ENCODE measurements at places on chromosomes 16 and 17.

DNA sequence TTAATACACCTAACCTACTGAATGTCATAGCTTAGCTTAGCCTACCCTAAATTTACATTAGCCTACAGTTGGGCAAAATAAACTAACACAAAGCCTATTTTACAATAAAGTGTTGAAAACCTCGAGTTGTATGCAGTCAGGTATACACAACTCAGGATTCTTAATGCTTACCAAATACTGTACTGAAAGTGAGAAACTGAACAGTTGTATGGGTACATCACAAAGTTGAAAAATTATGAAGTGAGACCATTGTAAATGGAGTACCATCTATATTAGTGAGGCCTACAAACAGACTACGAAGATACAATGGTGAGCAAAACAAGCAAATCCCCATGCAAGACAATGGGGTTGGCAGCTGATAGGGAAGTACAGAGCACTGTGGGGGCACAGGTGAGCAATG is 79.7 kb downstream of the VAT1L start:
- DNase-seq: no peak

- DNase-seq: no peak
Observed at GRCh38 chr17:63819585-63820537, 7.4 kb upstream of the PSMC5 start.

- no peak for DNase-seq
Observed at GRCh38 chr16:162271-162991, 3.3 kb upstream of the HBM start.

GRCh38 chr17:17624741-17625140 is 33.2 kb upstream of the PEMT start:
- no peak for DNase-seq

DNA sequence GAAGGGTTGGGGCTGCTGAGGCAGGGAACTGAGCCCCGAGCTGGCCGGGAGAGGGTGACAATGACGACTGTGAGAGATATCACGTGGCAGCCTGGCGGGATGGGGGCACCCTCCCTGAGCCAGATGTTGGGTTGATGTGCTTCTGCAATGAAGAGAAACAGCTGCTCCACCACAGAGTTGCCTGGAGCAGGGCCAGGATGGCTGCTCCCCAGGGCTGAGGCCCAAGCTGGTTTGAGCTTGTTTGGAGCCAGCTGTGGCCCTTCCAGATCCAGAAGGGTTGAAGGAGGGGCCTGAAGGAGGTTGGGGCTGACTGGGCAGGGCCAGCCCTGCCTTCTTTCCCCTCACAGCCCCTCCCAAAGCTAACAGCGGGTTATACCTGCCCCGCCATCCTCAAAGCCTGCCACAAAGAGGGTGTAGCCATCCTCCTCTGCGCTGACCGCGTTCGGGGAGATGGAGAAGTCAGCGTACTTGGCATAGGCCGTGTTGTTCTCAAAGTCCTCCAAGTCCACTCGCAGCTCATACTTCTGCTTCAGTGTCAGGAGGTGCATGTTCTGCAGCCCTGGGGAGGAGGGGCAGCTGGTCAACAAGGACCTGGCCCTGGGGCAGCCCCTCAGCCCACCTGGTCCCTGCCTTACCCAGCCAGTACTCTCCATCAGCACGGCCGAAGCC is 2.1 kb downstream of the MFAP4 start:
- peak; percentile 89 for DNase-seq

DNA sequence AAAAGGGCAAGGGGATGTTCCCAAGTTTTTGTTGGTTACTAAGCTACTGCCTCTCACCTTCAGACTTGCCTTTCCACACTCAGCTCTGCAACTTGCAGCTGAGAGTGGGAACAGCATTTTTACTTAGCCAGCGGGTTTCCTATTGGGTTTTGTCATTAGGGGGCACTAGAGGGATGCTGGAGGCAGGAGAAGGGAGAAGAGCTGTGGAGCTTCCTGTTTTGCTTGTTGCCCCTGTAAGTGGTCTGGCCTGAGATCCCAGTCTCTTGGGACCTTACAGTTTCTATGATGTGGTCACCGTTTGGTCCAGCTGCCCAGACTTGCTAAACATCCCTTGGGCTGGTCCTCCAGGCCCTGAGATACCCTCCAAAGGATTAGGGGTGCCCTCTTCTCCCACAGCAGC is 209.6 kb upstream of the NLRP1 start:
- DNase-seq: no peak

- DNase-seq: no peak
Observed at GRCh38 chr17:37318931-37319594, 56.7 kb upstream of the C17orf78 start.

DNA sequence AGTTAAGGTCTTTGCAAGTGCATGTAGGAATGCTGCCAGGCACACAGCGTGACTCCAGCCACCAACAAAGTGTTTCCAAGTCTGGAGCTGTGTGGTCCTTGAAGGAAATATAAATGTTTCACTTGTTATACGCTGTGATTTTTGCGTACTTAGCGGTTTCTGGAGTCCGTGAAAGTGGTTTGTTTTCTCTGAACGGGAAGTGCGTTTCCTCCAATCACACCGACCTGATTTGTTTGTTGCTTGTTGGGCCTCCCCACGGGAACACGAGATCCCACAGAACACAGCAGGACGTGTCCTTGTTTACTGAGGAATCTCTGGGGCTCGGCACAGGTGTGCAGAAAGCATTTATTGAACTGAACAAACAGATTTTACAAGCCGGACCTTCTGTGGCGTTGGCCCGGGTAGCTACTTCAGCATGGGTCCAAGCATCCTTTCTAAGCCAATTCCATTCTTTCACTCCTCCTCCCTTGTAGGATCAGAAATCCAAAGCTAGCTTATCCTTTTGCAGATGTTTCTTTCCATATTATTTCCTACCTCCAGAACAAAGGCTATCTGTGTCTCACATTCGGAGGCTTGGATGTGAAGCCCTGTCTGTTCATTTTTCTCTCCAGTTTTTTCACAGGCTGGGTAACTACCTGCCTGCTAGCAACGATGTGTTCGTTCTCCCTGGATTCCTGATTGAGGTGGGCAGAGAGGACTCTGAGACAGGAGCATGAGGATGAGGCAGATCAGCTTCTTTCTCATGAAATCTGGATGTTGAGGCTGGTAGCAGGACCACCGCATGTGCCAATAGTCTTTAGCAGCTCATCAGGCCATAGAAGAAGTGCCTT is 44.6 kb downstream of the ABAT start:
- DNase-seq: no peak

GRCh38 chr16:51225878-51226277 is 74.8 kb upstream of the SALL1 start:
- DNase-seq: no peak

DNA sequence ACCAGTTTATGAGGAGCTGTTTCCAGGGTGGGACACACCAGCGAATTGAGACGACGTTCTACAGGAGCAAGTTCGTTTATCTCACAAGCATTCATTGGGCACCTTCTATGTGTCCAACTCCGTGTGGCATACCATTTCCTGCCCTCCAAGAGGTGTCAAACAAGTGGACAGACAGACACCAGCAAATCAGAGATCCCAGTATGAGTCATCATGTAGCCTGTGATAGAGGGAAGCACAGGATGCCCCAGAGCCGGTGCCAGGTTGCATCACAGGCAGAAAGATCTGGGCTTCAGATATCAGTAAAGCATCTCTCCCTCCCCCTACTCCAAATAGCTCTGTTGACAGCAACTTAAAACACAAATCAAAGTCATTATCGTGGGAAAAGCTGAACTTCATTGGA is 31.8 kb upstream of the MAF start:
- no peak for DNase-seq

DNA sequence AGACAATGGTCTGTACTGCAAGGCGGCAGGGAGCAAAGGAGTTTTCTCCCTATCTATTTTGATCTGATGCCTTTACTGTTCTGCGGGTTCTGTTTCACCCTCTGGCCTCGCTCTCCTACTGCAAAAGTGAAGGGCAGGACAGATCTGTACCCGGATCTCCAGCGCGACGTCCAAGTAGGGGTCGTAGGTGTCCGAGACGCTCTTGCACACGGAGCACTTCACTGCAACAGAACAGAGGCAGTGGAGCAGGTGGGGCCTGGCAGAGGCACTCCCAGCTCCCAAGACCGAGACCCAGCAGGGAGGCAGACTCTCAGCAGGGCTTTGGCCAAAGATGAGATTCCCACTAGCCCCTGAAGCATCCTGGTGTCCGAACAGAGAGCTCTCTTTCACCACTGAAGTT is 19.8 kb downstream of the USP36 start:
- no peak for DNase-seq

- no peak for DNase-seq
Observed at GRCh38 chr16:65386672-65387071, 264.8 kb upstream of the CDH11 start.
